ENCODE measurements at places on chromosomes 16 and 17.
A peak's percentile ranks its signal among the peaks of the same experiment; 100 is the strongest.

DNA sequence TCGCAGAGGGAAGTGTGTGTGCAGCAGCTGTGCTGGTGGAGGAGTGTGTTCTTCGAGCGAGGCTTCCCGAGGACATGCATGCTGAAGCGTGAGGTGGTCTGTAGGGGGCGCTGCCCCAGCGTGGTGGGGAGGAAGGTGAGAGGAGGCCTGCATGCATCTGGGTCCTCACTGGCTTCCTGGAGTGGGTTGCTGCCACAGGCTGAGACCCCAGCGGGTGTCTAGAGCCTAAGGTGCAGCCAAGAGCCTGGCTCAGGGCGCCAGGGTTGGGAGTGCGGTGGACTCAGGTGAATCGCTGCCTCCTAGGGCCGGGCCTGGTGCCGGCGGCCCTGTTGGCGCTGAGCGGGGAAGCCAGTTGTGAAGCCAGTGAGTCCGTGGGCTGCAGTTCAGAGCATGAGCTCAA is 7.5 kb upstream of the HSD3B7 start:
- ATAC-seq: no peak

DNA sequence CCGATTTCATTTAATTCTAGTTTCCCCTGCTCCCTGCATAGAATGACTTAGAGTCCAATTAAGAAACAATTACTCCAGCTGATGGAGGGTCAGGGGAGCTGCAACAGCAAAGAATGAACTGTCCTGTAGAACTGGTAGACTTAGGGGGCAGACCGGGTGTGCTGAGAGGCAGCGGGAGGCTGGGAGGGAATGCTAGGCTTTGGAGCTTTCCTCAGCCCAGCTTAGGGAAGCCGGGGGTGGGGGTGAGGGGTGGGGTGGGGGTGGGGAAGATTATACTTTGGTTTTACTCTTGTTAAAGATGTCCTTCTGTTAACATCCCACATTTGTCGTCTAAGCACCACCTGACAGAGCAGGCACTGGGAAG is 458.6 kb upstream of the ASIC2 start:
- no peak for ATAC-seq

DNA sequence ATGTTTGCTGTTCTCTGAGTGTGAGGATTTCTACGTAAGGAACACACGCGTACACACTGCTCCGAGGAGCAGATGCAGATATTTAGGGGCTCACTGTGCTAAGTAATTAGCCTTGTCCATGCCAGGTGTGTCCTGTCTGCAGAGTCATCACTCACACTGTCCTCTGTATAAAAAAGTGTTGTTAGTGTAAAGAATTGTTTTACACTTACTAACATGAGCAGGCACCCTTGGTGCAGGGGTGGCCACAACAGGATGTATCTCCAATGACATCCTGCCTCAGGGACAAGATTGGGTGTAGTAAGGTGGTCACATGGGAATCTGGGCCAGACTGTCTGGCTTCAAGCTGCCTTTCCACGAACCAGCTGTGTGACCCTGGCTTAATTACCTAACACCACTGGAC is 63.9 kb downstream of the NDEL1 start:
- ATAC-seq: no peak

DNA sequence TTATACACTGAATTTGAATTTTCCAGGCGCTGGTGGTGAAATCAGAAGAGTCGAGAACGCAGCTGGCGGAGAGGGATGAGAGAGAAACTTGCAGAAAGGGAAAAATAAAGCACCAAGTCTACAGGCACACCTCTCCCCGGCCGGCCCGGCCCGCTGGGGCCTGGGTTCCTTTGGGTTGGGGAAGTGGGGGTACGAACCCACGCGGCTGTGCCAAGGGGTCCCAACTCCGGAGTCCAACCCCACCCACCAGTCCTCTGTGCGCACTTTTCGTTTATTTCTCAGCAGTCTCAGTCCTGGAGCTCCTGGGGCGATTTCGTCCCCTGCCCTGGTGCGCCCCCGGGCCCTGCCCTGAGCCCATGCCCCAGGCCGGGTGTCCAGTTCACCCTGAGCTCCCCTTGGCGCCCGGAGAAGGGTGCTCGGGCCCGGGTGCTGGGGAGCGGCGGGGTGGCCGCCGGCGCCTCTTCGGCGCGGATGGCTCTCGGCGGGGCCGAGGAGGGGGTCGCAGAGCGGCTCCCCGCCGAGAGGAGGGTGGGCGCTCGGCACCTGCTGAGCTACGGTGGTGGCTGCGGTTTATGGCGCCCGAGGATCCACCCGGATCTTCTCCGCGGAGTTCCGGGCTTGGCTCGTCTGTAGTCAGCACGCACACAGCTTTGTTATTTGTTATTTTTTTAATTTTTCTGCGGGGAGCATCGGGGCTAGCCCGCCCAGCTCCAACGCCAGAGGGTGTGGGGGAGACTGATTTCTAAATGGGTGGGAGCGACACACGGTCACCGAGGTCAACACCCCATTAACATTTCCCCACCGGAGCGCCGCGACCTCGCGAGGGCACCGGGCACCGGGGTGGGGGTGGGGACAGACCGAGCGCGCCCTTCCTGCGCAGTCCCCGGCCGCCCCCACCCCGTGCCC is 15.7 kb upstream of the CBX8 start:
- ATAC-seq: no peak

DNA sequence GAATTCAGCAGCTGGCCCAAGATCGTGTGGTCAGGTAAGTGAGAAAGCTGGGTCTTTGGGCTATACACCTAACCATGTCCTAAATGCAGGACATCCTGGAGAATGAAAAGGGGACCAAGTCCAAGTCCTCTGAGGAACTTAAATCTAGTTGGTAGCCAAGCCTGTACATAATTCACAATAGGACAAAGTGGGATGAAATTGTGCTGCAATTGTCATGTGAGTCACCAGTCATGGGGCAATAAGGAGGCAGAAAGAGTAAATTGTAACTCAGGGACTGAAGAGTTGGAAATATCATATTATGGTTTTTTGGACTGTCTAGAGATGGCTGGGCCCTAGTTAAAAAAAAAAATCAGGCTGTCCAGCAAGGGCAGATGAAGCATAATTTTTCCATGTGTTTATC is 202.6 kb downstream of the CYLD start:
- ATAC-seq: no peak

- no peak for ATAC-seq
Observed at GRCh38 chr16:10314811-10315210, 71.0 kb upstream of the ATF7IP2 start.

- ATAC-seq: no peak
Observed at GRCh38 chr17:80292521-80292971, 31.9 kb downstream of the RNF213 start.

- ATAC-seq: no peak
Observed at GRCh38 chr17:81995463-81996231, 18.2 kb downstream of the ASPSCR1 start.

DNA sequence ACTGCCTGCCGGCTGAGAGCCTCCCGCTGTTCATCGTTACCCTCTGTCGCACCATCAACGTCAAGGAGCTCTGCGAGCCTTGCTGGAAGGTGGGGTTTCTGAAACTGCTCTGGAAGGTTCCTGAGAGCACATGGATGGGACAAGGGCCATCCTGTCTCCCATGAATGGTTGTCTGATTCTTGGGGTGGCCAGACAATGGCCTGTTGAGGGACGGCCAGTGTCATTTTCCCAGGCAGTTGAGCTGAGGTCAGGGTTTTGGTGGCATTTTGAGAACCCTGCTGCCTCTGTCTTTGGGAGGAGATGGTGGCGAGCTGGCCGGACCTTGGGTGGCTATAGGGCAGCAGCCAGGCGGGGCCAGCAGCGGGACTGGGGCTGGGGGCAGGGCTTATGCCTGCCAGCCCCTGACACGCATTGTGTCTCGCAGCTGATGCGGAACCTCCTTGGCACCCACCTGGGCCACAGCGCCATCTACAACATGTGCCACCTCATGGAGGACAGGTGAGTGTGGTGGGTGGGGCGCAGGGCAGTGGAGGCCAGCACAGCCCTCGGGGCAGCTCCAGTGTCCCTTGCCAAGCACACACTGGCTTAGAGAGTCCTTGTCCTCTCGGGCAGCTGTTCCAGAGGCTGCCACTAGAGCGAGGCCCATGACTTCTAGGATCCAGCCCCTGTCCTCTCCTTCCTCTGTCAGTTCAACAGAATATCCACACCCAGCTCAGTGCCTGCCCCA is 9.1 kb downstream of the TSC2 start:
- peak; percentile 33 for ATAC-seq

- ATAC-seq: no peak
Observed at GRCh38 chr17:79485991-79486390, 124.9 kb downstream of the RBFOX3 start.

- ATAC-seq: no peak
Observed at GRCh38 chr17:76866774-76867577, 1.2 kb upstream of the MGAT5B start.

DNA sequence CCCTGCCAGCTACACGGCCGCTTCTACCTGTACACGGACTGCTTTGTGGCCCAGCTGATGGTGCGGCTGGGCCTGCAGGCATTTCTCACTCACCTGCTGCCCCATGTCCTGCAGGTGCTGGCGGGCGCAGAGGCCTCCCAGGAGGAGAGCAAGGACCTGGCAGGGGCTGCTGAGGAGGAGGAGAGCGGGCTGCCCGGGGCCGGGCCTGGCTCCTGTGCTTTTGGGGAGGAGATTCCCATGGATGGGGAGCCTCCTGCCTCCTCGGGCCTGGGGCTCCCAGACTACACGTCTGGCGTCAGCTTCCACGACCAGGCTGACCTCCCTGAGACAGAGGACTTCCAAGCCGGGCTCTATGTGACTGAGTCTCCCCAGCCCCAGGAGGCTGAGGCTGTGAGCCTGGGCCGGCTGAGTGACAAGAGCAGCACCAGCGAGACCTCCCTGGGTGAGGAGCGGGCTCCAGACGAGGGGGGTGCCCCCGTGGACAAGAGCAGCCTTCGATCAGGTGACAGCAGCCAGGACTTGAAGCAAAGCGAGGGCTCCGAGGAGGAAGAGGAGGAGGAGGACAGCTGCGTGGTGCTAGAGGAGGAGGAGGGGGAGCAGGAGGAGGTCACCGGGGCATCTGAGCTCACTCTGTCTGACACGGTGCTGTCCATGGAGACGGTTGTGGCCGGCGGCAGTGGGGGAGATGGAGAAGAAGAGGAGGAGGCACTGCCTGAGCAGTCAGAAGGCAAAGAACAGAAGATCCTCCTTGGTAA is 3.5 kb downstream of the WDR81 start:
- ATAC-seq: no peak

DNA sequence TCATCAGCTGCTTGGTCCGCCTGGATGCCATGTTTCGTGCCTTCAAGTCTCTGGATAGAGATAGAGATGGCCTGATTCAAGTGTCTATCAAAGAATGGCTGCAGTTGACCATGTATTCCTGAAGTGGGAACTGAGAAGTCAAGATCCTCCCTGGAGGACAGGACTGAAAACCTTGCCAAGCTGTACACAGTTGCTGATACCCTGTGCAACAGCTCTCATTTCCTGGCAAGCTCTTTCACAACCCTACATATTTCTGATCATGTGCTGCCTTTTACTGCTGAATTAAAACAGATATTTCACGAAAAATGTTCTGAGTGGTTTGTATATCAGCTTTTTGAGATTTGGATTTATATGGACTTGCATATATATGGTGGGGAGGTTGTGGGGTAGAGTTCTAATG is 898 bp downstream of the CAPNS2 start:
- ATAC-seq: no peak

- no peak for ATAC-seq
Observed at GRCh38 chr17:65175952-65176351, 38.8 kb downstream of the RGS9 start.

GRCh38 chr16:54446639-54447038 is 160.1 kb upstream of the IRX3 start:
- ATAC-seq: no peak

DNA sequence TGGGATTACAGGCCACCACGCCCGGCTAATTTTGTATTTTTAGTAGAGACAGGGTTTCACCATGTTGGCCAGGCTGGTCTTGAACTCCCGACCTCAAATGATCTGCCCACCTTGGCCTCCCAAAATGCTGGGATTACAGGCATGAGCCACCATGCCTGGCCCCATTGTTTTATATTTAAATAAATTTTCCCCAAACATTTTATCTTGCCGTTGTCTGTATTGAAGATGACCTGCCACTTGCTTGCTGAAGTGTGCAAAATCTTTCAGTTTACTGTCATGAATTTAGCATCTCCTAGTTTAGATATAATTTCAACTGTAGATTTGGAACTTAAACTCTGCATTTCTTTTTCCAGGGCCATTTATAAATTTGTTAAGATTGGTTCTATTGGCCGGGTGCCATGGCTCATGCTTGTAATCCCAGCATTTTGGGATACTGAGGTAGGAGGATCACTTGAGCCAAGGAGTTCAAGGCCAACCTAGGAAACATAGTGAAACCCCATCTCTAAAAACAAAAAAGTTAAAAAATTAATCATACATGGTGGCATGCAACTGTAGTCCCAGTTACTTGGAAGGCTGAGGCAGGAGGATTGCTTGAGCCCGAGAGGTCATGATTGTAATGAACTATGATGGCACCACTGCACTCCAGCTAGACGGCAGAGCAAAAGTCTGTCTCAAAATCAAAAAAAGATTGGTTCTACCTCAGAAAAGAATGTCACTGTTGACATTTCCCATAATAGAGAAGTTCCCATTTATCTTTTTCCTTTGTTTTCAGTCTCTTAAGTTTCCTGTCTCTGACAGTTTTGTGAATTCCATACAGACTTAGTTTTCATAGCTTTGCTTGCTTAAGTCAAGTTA is 84.4 kb downstream of the VMP1 start:
- ATAC-seq: no peak

GRCh38 chr16:57834936-57835335 is 32.6 kb upstream of the KIFC3 start:
- no peak for ATAC-seq

DNA sequence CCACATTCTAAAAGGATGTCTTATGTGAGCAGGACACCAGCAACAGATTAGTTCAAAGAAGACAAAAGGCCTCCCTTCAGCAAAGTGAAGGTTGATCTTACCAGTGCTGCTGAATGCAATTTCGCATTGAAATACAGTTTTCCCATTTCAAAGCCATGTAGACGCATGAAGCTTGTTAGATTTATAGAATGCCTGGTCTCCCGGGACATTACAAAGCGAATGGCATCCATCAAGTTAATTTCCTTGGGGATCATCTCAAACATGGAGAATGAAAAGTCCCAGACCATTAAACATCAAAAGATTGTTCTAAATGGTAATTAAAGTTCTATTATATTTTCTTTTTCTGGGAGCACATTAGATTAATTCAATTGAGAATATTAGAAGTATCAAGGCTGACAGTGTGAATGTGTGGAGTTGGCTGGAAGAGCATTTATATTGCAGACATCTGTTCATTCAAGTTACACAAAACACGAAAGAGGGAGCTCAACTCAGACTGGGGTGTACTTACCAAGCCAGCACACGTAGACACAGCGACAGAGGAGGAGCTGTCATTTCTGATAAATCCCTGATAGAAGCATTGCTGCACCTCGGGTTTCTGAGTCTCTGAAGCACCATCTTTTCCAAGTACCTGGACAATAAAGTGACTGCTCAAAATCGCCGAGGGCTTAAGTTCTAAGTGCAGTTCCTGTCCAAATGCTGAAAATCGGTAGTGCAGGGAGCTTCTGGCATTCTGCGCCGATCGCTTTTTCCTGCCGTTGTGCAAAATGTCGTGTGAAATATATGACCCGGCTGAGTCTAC is 3.8 kb downstream of the ADAMTS18 start:
- no peak for ATAC-seq
